ELR (cell line): ENCODE measurements at places on chromosomes 5 and 9.

DNA sequence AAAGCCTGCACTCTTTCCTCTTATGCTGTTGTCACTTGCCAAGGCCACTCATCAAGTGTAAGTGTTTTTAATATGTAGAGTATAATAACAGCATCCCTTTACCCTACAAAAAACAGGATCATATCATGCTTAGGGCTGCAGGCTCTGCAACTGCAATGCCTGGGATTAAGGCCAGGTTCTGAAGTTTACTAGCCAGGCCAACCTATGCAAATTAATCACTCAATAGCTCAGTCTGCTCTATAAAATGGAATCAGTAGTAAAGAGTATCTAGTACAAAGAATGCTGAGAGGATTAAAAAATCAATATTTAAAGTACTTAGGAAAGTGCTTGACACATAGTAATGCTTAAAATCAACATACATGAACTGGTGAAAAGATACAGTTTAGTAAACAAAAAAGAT is 253.3 kb downstream of the EDIL3 start:
- no peak for DNase-seq

- no peak for DNase-seq
These were observed 202.8 kb downstream of the SNX18 start for GRCh38 chr5:54720341-54720740.

DNA sequence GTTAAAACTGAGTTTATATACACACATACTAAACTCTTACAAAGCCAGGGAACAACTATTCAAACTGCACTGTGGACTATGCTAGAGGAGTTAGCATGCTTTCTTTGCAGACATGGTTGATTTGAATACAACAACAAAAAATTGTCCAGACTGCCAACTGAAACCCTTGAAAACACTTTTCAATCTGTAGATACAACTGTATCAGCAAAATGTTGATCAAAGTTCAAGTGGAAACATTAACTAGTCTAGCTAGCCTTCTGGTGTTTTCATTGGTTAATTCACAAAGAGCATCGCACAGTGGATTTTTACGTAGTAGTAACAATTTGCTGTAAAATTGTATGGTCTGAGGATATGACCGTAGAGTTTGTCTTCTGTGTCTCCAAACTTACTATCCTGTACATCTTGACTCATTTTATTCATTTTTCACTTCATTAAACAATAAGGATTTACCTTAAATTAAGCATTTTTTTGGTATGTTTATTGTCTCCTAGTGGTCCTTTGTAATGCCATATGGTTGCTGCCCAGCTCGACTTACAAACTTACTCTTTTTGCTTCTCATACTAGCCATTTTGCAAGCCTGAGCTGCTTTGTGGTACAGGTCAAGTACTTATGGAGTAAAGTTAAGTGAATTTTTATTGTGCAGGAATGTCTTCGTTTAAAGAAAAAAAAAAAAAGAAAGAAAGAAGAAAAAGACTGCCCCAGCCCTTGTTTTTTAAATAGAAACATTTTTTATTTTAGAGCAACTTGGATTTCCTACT is 123.4 kb downstream of the ZCCHC7 start:
- no peak for DNase-seq

GRCh38 chr5:154189819-154190594 is 526 bp upstream of the GALNT10 start:
- DNase-seq, result peak; percentile 83

- DNase-seq, result no peak
These were observed 1186.6 kb upstream of the SEMA6A start for GRCh38 chr5:117761186-117761585.

DNA sequence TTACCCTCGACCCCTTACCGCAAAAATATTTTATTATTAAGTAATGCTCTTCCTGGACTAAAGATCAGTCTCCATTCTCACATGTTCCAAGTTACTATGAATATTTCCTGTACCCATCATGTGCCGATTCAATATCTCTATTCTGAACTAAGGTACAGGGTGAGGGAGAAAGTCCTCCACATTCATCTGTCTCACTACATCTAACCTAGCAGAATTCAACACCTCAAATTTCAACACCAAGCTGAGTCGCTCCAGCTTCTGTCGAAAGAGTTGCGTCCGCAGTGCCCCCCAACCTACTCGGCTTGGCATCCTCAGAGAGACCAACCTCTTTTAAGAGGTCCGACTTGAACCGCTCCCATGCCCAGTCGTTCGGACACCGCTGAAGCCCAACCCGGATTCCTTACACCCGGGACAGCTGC is 1.0 kb downstream of the CERT1 start:
- peak; percentile 63 for DNase-seq

DNA sequence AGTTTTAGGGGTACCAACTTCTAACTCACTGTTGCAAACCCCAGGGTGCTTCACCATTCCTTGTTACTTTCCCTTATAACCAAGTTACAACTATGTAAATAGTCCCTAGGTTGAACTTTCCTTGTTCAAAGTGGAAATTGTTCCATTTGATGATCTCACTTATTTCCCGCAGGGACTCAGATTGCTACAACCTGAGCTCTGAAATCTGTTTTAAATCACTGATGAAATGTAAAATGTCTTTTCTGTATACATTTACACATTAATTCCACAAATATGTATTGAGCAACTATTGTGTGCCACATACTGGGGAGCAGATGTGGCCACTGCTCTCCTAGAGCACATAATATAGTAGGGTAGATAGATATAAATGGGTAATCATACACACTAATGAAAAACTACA is 69.1 kb upstream of the TARS1 start:
- peak; percentile 20 for DNase-seq

DNA sequence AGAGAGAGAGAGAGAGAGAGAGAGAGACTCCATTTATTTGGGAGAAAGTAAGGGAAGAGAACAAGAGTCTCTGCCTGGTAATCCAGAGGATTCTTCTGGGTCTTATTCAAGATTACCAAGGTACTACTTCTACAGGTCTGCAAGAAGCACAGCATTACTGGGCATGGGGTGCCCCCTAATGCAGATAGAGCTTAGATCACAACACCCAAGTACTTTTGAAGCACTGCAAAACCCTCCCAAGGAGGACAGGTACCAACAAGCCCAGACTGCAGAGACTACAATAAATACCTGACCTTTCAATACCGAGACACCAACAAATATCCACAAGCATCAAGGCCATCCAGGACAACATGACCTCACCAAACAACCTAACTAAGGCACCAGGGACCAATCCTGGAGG is 94.7 kb upstream of the PHF24 start:
- DNase-seq, result no peak

- DNase-seq, result no peak
These were observed 30.7 kb downstream of the GIN1 start for GRCh38 chr5:103089272-103089671.

DNA sequence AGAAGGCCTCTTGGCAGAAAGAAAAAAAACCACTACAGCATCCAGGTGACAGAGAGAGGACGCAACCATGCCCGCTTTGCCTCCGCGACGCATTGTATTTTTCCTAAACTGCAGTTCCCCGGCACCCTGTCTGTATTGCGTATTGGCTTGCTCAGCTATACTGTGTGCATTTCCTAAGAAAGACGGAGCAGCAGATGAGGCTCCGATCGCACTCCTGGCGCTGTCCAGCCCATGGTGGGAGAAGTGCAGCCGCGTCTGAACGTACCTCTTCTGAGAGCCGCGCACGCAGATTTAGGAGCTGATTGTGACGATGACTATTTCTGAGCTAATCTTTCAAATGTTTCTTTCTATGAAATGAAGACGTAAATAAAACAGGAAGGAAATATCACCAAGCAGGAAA is 366.5 kb downstream of the IRX1 start:
- no peak for DNase-seq

GRCh38 chr5:10304932-10305331 is 2.8 kb downstream of the CMBL start:
- no peak for DNase-seq
